Left lung (tissue), 14 donors: ENCODE measurements at places on chromosomes 13 and 19. TPM values are rescaled to one million over a fixed set of nuclear protein-coding genes. Genes with fewer than 3 reads are reported as not detected.

TPTE2 gene
- total RNA-seq = 0.16 TPM

ETFB gene
- 89.6 TPM for total RNA-seq

KLK10 gene
- total RNA-seq = 3.4 TPM

GRCh38 chr13:99972190-99972731 lies 694 bp upstream of the ZIC5 start:
- peaks cover 35% of the 10 kb centered on the region for H3K4me1 ChIP-seq
- peaks cover 98% of the 10 kb centered on the region for H3K27me3 ChIP-seq
- DNase-seq = no peak
- no peak overlapping the region for H3K4me3 ChIP-seq
- H3K27ac ChIP-seq = no peak overlapping the region
- H3K36me3 ChIP-seq = no peaks in the 10 kb centered on the region

- DNase-seq = peak; percentile 4
- no peaks in the 10 kb centered on the region for H3K27me3 ChIP-seq
- no peaks in the 10 kb centered on the region for H3K4me1 ChIP-seq
- no peaks in the 10 kb centered on the region for H3K36me3 ChIP-seq
- no peak overlapping the region for H3K27ac ChIP-seq
Observed at GRCh38 chr13:107518292-107518691, 697.0 kb downstream of the LIG4 start.
